ENCODE measurements at places on chromosomes 12 and 14.

- DNase-seq: no peak
Measured at GRCh38 chr14:47186486-47186885, 488.9 kb downstream of the MDGA2 start.

DNA sequence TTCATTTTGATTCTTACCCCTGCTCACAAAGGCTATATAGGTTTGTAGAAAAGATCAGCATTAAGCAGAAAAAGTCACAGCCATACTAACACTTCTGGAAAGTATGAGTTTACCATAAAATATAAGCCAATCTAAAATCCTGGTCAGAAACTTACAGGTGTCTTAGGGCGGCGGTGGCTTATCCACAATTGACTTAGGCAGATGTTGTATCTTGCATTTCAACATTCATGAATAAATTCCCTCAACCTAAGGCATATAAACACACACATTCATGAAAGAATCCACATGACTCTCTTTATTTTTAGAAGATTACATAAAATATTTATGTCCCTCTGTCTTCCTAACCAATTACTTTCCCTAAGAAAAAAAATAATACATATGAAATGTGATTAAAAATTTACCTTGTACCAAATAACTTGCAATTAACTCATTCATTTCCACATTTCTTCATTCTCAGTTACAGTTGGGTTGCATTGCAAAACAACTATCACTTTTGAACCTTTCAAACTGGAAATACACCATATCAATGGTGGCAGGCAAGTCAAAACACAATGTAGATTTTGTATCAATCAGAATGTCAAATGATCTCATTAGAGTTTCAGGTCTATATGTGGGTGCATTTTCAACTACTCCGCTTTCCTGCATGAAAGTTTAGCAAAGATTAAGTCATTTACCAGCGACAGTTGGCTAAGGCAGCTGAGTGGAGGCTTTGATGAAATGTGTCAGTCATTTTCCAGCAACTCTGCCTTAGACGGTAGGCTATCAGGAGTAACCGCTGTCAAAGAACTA, 124.4 kb downstream of the SLC15A5 start:
- no peak for DNase-seq

DNA sequence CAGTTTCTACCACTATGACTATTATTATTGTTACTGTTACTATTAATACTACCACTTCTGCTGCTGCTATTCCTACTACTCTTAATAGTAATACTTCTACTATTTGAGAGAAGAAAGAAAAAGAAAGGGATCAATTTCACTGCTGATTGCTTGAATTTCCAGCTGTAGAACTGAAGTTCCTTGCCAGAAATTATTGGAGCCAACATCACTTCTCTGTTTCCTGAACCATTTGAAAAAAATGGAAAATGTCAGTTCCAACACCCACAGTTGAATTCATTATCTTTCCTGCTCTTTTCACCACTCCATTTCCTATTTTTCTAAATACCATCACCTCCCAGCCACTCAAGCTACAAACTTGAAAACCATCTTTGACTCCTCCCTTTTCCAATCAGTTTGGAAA, 54.1 kb upstream of the PIK3C2G start:
- no peak for DNase-seq

DNA sequence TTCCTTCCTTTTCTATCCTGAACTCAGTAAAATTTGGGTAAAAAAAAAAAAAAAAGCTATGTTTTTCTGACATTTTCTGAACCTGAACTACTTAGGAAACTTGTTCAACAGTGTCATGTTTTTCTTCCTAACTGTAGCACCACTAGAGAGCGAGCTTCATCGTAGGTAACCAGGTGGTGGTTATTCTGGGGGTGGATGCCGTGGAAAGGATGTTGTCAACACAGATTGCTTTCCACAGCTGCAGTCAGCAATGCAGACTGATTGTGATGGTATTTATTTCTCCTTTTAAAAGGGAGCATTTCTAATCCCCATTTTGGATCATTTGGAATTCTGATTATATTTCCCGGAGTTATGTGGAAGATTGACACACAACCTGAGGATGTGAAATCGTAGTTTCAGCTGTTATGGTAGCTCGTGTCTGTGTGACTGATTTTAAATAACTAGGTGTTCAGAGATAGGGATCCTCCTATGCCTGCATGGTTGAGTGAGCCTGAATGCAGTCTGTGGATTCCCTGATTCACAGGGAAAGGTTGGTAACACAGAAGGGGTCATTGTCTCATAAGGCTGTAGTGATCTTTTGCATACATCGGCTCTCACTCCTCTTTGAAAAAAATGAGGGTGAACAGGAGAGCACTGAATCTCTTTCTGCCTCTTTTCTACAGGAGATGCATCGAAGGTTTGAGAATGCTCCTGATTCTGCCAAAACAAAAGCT, 113.2 kb downstream of the ERC1 start:
- no peak for DNase-seq

DNA sequence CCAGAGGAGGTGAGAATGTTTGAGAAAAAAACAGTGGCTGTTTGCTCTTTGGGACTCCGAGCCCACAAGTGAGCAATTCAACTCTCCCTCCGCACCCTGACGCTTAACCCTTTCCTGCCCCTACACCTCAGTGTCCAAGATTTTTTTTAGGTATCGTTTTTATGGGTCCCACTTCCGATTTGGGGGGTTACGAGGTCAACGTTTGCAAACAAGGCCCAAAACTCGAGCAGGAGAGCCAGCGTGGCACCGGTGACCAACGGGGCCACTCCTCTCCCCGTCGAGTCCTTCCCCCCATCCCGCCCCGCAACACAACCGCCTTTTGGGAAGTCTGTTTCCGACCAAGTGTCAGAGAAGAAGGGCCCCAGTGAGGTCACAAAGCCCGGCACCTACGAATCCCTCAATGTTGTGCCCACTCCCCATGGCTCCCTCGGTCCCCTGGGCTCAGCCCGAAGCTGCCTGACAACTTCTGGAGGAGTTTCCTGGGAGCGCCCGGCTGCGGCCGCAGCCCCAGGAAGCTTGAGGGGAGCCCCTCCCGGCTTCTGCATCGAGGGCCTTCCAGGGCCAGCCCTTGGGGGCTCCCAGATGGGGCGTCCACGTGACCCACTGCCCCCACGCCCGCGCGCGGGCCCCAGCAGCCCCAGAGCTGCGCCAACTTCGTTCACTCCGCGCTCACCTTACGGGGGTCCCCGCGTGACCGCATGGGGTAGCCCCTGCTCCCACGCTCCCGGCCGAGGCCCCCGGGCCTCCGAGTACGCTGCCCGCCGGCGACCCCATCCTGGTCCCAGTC, 1.2 kb downstream of the CDK2AP1 start:
- no peak for DNase-seq

DNA sequence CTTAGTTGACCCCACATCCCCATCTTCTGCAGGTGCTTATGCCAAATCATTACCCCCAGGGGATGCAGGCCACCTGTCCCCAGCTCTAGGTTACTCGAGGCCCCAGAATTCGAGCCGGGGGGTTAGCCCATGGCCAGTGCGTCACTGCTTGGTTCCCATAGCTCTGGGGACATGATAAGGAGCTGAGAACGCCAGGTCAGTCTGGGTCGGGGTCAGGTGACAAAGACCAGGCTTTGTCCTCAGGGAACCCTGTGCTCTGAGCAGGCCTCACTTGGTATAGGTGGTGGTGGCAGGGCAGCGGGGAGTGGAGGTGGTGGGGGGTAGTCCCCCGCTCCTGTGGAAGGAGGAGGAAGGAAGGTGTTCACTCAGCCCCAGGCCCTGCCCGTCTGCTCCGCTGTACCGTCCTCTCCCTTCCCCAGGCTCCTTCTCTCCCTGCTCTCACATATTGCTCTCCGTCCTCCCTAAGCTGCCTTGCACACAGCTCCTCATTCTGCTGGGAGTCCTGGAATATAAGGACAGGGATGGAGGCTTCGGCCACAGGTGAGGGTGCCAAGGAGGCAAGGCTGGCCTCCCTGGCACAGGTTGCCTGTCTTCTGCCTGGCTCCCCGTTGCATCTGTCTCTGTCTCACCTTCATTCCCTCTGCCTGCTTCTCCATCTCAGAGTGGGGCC, 2.0 kb upstream of the MYH6 start:
- DNase-seq: no peak

- DNase-seq: no peak
Measured at GRCh38 chr14:102464846-102465341, 44.7 kb downstream of the ANKRD9 start.

DNA sequence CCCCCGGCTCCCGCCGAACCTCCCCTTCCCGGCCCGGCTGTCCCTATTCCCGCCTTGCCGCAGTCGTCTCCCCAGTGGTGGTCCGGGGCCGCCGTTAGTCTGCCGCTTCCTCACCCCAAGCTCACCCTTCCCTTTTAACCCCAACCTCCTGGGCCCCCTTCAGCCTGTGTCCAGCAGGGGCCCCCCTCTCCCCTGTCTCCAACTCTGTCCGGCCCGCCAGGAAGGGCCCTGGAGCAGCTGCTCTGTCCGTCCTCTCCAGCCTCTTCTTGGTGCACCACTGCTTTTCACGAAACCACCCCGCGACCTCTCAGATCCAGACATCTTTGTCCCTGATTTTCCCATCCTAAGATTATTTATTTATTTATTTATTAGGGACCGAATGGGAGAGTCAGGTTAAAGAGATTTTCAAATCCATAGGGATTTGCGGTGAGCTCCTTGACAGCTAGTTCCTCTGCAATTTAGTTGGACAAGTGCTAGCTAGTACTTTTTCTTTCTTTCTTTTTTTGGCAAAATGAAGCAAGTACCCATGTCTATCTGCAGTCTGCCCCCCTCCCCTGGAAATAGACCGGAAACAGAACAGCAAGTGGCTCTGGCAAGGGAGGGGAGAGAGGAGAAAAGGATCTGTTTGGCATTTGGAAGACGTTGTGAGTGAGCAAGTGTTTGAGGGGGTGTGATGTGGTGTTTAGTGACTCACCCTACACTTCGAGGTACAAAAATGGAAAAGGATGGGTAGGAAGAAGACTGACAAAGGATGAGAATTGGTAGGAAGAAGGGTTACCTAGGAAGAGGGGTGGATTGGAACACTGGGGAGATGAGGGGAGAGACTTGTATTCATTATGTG, 632 bp downstream of the UBR7 start:
- no peak for DNase-seq

GRCh38 chr12:103399986-103400385, 95.8 kb downstream of the C12orf42 start:
- DNase-seq: no peak

GRCh38 chr14:99192028-99192621, 79.9 kb downstream of the BCL11B start:
- DNase-seq: peak; percentile 30

DNA sequence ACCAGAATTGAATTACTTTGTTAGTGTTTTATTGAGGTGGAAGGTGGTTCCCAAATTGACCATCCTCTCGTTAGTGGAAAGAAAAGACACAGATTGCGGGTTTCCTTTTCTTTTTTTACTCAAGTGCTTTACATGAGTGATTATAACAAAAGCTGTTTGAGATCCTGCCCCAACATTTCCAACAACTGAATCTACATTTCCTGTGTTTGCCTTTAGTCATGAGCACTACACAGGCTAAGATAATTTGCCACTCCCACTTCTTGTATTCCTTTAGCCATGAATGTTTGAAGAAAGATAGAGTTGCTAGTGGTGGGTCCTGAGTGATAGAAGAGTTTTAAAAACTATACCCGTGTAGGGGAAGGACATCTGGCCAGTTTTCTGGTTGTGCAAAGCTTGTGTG, 16.0 kb downstream of the RERGL start:
- DNase-seq: no peak

- no peak for DNase-seq
Measured at GRCh38 chr12:49891476-49891875, 12.2 kb downstream of the FAIM2 start.

- no peak for DNase-seq
Measured at GRCh38 chr14:95536671-95537070, 1.8 kb downstream of the GLRX5 start.

DNA sequence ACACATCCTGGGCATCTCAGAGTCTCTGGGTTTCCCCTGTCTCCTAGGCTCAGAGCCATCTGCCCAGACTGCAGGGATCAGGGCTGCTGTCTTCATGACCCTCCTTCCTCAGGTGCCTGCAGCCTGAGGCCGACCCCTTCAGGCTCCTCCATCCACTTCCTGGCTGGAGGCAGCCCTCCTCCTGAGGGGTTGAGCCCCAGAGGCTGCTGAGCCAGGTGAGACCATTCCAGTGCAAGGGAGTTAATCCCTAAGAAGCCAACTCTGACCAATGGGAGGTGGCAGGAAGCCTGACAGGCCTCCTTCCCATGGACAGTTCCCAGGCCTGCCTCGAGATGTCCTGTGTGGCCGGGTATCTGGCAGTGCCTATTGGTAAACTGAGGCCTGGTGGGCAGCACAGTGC, 8.4 kb upstream of the PPP4R4 start:
- no peak for DNase-seq
